IPS-NIHi11 (cell line): ENCODE measurements at places on chromosomes 4 and X.

- no peak for DNase-seq
These were observed 344.6 kb upstream of the SPOCK3 start for GRCh38 chr4:167578906-167579305.

GRCh38 chr4:120611092-120611491, 311.4 kb downstream of the PRDM5 start:
- no peak for DNase-seq

DNA sequence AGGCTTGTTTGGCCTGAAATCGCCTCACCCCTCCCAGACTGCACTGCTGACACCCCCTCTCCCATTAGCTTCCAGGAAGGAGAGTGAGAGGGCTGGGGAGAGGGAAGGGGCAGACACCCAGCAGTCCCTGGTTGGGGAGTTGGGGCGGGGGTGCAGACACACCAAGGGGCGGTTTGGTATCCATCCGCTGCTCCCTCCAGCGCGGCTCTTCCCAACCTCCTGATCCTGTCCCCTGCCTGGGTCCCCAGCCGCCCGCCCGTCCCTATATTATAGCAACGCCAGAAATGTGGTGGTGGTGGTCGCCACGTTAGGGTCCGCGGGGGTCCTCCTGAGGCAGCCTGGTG, 24.9 kb downstream of the GPRASP3 start:
- peak; percentile 17 for DNase-seq

DNA sequence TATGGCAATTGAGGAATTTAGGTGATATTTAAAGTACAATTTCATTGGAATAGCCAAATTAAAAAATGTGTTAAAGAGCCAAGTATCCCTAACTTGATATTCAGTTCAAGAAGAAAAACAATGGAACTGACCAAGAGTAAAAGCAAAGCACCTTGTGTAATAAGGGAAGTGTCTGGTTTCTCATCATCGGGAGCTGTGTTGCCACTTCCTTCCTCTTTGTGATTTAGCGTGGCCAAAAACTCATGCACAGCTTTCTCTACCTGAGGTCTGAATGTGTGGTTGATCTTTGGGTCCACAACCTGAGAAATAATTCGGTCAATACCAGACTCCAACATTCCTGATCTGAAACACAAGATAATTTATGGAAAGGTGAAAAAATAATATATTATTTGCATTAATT, 12.4 kb downstream of the BOD1L1 start:
- no peak for DNase-seq

- DNase-seq = peak; percentile 19
These were observed 12.2 kb upstream of the EDA start for GRCh38 chrX:69603566-69604194.
